ENCODE measurements at places on chromosomes 2 and 18.
A peak's percentile ranks its signal among the peaks of the same experiment; 100 is the strongest.

DNA sequence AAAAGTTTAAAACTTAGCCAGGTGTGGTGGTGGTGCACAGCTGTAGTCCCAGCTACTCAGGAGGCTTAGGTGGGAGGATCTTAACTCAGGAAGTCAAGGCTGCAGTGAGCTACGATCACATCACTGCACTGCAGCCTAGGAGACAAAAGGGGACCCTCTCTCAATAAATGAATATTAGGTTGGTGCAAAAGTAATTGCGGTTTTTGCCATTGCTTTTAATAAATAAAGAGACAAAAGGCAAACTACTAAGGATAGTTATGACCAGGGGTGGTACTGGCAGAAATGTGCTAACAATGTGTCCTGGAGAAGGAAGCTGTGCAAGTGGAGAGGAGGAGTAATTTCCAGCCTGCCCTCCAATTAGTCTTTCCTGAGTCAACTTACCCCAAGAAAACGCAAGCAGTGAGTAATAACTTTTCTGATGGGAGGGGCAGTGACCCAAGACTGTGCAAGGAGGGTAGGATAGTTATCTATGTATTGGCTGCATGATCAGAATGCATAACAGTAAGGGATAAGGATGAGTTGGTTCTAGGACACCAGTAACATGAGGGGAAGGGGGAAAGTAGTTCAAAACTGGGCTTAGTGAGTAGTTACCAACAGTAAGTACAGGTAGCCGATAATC, 1.5 kb downstream of the EXOC6B start:
- DNase-seq, result no peak

DNA sequence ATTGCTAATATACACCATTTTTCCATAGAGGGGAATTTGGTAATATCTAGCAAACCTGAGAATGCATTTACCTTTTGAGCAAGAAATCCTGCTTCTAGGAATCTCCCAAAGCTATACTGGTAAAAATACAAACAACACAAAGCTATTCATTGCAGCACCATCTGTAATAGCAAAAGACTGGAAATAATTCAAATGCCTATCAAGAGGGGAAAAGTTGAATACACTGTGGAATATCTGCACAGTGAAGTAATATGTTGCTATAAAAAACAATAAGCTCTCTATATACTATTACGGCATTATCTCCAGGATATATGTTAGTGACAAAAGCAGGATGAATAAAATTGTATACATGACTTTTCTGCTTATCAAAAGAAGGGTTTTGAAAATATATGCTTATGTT, 112.3 kb upstream of the CHAC2 start:
- DNase-seq, result no peak

DNA sequence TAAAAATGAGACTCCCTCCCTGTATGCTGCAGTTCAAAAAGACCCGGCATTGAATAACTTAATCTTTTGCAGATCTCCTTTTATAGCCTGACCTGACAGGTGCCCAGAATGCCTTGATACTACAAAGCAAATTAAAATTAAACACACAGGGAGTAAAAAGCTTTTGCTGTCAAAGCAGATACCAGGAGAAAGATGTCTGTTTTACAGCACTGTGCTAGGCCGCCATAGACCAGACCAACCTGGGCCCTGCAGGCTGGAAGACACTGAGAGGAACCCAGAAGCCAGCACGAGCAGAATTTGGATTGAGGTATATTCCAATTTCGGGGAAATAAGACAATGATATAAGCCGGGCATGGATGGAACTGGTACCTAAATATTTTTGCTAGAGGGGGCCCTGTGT, 602.8 kb upstream of the SOX11 start:
- no peak for DNase-seq

- DNase-seq, result no peak
Measured at GRCh38 chr2:173854840-173855239, 110.3 kb downstream of the SP3 start.

- peak; percentile 13 for DNase-seq
Measured at GRCh38 chr2:126658905-126659561, 3.1 kb downstream of the GYPC start.

DNA sequence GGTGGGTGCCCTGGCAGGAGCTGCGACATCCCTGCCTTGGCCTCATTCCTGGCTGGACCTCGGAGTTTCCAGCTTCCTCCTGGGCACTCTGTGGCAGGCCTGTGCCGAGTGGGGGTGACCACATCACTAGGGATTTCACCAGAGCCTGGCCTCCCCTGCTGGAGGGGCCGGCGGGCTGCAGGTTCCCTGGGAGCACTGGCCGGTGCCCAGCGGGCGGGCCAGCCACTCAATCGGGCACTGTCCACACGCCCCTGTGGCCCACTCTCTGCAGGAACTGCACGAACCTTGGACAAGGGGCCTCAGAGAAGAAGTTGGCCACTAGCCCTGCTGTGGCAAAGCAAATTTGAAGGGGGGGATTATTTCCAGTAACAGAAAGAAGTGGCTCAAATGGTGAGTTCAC, 110.7 kb upstream of the APCDD1 start:
- no peak for DNase-seq

DNA sequence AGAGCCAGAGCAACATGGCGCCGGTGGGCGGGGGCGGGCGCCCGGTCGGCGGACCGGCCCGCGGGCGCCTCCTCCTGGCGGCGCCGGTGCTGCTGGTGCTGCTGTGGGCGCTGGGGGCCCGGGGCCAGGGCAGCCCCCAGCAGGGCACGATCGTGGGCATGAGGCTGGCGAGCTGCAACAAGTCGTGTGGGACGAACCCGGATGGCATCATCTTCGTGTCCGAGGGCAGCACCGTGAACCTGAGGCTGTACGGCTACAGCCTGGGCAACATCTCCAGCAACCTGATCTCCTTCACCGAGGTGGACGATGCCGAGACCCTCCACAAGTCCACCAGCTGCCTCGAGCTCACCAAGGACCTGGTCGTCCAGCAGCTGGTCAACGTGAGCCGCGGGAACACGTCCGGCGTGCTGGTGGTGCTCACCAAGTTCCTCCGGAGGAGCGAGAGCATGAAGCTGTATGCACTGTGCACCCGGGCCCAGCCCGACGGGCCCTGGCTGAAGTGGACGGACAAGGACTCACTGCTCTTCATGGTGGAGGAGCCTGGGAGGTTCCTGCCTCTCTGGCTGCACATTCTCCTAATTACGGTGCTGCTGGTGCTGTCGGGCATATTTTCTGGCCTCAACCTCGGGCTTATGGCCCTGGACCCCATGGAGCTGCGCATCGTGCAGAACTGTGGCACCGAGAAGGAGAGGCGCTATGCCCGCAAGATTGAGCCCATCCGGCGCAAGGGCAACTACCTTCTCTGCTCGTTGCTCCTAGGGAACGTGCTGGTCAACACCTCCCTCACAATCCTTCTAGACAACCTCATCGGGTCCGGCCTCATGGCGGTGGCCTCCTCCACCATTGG, 507 bp downstream of the CNNM4 start:
- no peak for DNase-seq

DNA sequence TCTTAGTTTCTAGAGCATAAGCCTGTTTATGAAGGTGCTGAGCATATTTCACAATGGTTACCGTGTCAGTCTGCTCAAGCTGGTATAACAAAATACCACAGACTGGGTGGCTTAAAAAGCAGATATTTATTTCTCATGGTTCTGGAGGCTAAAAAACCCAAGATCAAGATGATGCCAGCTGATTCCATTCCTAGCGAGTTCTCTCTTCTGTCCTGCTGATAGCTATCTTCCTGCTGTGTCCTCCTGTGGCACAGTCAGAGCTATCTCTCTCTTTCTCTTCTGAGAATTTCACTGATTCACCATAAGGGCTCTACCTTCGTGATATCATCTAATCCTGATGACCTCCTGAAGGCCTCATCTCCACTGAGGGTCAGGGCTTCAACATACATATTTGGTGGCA, 273.0 kb downstream of the CDH2 start:
- DNase-seq, result no peak

- DNase-seq, result no peak
Measured at GRCh38 chr2:190156530-190157212, 94.1 kb upstream of the MSTN start.

DNA sequence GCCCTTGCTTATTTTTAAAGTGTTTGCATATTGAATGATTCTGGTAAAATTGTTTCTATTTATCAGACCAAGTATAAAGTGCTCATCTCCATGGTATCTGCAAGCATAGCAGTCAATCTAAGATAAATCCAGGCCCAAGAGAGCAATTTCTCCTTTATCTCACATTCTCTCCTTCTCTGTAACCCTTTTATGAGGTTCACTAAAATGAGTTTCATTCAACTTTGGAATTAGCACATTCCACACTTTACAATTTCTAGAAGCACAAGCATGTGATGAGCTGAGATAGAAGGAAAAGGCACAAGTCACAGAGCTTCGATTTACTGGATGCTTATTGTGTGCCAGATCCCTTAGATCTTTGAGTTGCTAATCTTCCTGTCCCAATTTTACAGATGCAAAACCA, 97.3 kb downstream of the CNTNAP5 start:
- DNase-seq, result no peak

DNA sequence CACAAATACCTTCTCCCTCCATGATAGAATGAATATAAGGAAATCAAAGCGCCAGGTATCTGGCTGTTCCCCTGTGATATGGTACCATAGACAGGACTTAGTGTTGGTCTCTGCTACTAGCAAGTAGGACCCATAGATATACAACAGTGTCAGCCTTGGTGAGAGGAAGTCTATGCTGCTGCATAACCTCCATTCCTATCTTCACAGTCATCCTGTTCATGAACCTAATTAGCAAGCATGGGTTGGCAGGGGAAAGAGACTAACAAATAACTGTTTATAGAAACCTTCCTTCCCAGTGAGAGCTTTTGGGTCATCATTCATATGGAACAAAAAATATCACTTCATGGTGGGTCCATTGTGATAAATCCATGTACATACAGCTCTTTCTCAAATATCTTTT, 188.9 kb upstream of the FAM98A start:
- no peak for DNase-seq

DNA sequence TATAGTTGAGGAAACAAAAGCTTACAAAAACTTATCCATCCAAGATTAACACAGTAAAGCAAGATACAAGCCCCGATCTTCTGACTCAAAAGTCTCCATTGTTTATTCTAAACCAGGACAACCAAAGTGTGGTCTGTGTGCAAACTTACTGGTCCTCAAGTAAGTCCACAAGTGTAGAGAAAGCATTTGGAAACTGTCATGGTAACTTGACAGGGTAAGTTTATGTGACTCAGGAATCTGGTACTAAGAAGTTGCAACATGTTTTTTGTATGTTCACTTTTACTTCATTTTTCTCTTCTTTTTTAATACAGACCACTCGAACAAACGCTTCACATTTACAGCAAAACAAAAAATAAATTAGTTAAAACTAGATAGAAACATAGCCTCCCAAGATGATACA, 9.4 kb downstream of the MBD2 start:
- no peak for DNase-seq

- DNase-seq, result no peak
Measured at GRCh38 chr2:218323526-218324472, 31.5 kb upstream of the TMBIM1 start.

- DNase-seq, result no peak
Measured at GRCh38 chr2:70670626-70671025, 97.4 kb downstream of the ADD2 start.

GRCh38 chr18:55115606-55116005, 156.3 kb upstream of the CCDC68 start:
- no peak for DNase-seq

- no peak for DNase-seq
Measured at GRCh38 chr2:73032702-73033097, 38.8 kb downstream of the SFXN5 start.

DNA sequence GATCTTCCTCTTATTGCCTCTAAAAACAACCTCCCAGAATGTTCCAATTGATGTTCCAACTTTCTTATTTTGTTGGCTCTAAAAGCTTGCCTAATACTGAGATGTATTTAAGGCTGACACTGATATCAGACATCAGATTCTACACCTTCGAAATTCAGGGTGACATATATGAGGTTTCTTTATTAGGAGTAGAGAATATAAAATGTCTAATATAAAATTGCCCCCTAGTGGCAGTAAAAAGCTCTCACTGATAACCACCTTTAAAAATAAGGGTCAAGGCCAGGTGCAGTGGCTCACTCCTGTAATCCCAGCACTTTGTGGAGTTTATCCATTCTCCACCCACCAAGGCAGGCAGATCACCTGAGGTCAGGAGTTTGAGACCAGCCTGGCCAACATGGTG, 789.7 kb upstream of the SLC39A10 start:
- DNase-seq, result no peak

- no peak for DNase-seq
Measured at GRCh38 chr2:126798276-126799140, 100.2 kb upstream of the TEX51 start.

DNA sequence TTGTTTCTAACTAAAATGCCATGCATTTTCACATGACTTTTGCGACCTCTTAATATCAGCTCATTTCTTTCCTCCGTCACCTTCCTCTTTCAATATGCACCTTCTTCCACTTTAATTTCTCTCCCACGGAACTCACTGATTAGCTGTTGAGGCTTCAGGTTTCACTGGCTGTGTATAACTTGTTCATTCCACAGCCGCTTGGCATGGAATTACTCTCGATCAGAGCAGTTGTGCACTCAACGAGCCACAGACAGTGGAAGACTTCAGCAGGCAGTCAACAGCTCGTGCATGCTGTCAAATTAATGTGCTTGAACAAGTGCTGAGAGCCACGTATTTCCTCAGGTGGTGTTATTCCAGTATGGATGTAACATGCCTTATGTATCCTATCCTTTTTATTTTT, 491.2 kb upstream of the DDX18 start:
- no peak for DNase-seq

- DNase-seq, result no peak
Measured at GRCh38 chr2:212961255-212961654, 190.2 kb downstream of the IKZF2 start.

DNA sequence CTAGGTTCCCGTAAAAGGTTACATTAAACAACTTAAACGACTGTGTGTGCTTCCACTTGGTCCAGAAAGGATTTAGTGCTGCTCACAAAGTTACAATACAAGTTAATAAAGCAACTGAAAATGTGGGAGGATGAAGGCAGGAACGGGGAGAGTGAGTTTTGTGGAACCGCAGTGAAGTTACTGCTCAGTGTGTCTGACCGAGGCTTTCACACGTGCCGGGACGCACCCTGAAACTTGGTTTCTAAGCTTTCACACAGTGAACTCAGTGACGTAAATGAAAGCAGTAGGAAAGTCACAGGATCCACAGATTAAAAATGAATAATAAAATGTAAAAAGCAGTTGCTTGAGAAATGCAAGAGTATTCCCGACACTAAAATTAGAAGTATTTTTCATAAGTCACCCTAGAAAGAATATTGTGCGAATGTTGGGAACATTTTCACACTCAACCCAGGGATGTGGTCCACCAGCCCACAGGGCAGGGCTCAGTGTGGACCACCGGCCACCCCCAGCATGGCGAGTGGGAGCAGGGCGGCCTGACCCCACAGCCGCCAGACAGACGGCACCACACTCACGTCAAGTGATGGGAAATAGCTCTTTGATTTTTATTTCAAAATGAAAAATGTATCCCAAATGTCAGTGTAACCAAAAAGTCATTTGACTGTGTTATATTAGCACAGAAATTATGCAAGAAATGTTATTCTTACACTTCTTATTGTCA, 32.6 kb upstream of the CHMP1B start:
- no peak for DNase-seq

DNA sequence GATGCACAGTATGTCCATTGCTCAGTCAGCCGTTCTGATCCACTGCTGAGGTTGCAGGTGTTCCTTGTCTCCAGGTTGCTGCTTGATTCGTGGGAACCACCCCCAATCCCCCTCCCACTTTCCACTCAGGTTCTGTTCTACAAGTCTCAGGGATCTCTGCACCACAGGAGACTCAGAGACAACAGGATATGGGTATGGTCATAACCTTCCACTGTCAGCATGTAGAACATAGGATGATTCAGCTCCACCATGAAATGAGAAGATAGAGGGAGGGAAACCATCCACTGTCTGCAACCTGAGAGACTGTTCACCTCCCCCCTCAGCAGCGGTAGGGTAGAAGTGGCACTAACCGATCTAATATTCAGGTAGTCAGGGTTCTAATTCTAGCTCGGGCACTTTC, 19.0 kb upstream of the KLF7 start:
- no peak for DNase-seq
